Mesendoderm (in vitro differentiated cells): ENCODE measurements at places on chromosomes 5 and 9.
A peak's percentile ranks its signal among the peaks of the same experiment; 100 is the strongest.

- peak; percentile 33 for DNase-seq
- H3K27ac ChIP-seq, result no peak overlapping the region
- H3K27me3 ChIP-seq, result no peaks in the 10 kb centered on the region
- no peaks in the 10 kb centered on the region for H3K36me3 ChIP-seq
These were observed 64.4 kb upstream of the PCAT7 start for GRCh38 chr9:94490465-94490864.

DNA sequence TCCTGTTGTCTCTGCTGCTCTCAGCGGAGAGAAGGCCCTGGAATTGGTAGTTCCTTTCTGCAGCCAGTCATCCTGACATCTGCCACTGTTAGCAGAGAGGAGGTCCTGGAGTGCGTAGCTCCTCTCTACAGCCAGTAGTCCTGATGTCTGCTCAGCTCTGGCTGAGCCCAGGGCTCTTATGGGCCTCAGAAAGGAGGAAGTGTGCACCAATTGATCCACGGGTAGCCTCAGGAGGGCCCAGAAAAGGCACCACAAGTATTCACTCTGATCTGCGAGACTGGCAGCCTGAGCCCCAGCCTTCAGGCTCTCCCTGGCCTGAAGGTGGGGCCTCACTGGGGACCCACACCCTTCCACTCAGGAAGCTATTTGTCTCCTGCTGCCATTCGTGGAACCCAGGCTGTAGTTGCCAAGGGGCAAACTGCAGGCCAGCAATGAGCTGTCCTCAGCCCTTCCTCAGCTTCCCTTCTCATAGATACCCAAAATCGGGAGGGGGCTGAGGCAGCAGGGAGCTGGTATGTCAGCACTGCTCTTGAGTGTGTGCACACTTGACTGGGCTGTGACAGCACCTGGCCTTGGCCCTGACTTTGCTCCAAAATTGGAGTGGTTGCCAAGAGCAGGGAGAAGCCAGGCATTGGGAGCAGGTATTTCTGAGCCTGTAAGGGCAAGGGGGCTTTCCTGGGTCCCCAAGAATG lies 1049.5 kb upstream of the ACO1 start:
- H3K36me3 ChIP-seq, result no peaks in the 10 kb centered on the region
- H3K4me3 ChIP-seq, result no peak overlapping the region
- DNase-seq, result no peak

- no peak overlapping the region for H3K27ac ChIP-seq
- DNase-seq, result no peak
- no peak overlapping the region for H3K4me3 ChIP-seq
- H3K36me3 ChIP-seq, result no peaks in the 10 kb centered on the region
- H3K4me1 ChIP-seq, result no peaks in the 10 kb centered on the region
These were observed 328.2 kb downstream of the BNC2 start for GRCh38 chr9:16542290-16542689.

DNA sequence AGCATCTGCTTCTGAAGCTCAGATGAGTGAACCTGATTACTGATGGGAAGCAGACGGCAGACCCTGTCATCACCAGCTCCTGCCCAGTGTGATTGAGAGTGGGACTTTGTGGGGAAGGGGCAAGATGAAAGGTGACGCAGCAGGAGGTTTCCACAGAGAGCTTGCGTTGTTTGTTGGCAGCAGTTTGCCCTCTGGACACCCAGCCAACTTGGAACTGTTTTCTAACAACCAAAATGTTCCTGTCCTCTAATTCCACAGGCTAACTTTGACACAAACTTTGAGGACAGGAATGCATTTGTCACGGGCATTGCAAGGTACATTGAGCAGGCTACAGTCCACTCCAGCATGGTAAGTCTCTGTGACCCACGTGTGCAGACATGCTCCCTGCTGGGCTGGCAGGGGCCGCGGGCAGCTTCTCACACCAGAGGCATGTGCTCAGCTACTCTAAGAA lies 20.9 kb downstream of the CYFIP2 start:
- H3K27me3 ChIP-seq, result no peaks in the 10 kb centered on the region
- no peak overlapping the region for H3K27ac ChIP-seq
- H3K4me3 ChIP-seq, result no peak overlapping the region
- H3K36me3 ChIP-seq, result no peaks in the 10 kb centered on the region

GRCh38 chr5:93044859-93045666 lies 536.0 kb downstream of the NR2F1-AS1 start:
- H3K36me3 ChIP-seq, result no peaks in the 10 kb centered on the region
- DNase-seq, result peak; percentile 93
- no peaks in the 10 kb centered on the region for H3K27me3 ChIP-seq
